ENCODE measurements at places on chromosomes 7 and 10.
A peak's percentile ranks its signal among the peaks of the same experiment; 100 is the strongest.

GRCh38 chr7:136441835-136442234 is 426.6 kb upstream of the CHRM2 start:
- no peak for DNase-seq

GRCh38 chr10:26555719-26556368 is 117.7 kb downstream of the APBB1IP start:
- peak; percentile 68 for DNase-seq

DNA sequence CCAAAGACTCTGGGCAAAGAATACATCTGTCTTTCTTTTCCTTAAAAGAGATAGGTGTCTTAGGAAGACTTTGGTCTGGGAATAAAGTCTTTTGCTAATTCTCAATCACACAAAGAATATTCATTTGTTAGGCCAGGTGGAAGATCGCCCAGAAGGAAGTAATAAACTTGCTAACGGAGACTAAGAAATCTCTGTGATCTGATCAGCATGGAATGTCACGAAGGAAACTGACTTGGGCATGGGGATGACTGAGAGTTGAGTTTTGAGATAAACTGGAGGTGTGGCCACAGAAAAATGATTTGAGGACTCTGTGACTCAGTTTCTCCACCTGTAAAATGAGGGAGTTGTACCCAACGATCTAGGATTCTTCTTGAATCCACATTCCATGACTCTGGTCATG is 161.1 kb upstream of the SVIL start:
- DNase-seq = peak; percentile 71

- peak; percentile 87 for DNase-seq
Measured at GRCh38 chr10:30433306-30433729, 666 bp upstream of the MAP3K8 start.

DNA sequence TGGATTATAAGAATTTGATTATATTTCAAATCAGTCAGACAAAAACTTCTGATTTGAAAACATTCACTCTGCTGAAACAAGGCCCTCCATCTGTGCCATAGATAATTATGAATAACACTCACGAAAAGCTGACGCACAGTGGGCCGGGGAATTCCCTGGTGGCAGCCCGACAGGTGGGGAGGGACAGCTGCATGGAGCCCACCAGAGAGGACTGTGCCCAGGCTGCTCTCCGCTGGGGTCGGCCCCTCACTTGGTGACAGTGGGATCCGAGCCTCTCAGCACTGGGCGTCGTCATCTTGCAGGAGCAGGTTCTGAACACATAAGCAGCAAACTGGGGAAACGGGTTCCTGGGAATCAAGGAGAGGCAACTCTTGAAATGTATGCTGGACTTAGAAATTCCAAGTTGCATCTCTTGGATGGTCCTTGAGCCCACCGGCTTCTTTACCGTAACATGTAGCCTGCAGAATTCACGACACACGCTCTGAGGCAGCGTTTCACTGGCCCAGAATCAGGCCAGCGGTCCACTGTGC is 41.4 kb downstream of the AFAP1L2 start:
- DNase-seq = no peak

DNA sequence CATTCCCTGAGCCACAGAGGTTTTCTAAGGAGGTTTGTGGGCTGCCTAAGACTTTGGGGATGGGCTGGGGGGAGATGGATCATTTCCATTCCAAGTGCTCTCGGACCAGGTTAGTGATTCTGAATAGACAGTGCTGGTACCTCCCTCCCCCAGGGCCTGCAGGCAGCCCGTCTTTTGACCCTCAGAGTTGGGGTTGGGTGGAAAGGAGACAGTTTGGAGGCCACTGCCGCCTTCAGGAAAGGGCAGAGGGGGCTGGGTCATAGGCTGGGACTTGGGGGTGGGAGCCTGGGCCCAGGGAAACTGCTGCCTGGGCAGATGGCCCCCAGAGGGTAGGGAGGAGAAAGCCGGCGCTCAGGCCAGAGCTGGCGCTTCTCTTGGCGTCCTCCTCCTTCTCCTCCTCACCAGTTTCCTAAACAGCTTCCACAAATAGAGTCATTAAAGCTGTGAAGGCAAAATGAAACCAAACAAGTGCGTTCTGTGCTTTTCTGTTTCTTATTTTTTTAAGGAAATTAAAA is 4.4 kb downstream of the UNC5B start:
- DNase-seq = peak; percentile 50

GRCh38 chr10:91627344-91628102 is 5.3 kb downstream of the PPP1R3C start:
- peak; percentile 34 for DNase-seq

DNA sequence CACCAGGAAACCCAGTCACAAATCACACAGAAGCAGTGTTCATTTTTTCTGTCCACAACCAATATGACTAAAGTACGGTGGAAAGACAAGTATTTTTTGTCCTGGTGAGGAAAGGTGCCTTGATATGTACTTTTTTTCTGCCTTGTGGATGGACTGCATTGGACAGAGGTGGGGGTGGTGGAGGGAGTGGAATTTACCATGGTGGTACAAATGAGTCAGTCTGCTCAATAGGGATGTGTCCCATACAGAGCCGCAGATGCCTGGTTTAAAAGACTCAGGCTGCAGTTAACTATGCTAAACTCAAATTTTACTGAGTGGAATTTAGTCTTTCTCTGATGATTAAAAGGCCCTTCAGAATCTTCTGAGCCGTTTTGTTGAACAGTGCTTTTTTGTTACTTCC is 674.5 kb upstream of the GALNT17 start:
- no peak for DNase-seq
